Activated CD4-positive, alpha-beta memory T cell treated with anti-CD3 and anti-CD28 coated beads for 36 hours (primary cell): ENCODE measurements at places on chromosomes 1 and 21. TPM values are rescaled to one million over a fixed set of nuclear protein-coding genes. Genes with fewer than 3 reads are reported as not detected.

GRCh38 chr1:76833151-76833550 is 34.1 kb upstream of the ST6GALNAC5 start:
- peaks cover 3% of the 10 kb centered on the region for H3K27me3 ChIP-seq
- no peaks in the 10 kb centered on the region for H3K36me3 ChIP-seq
- no peak overlapping the region for H3K4me3 ChIP-seq

The DYNLT4 gene
- 0.40 TPM for total RNA-seq

- H3K36me3 ChIP-seq: no peaks in the 10 kb centered on the region
- no peak for DNase-seq
- no peak overlapping the region for H3K4me3 ChIP-seq
- H3K4me1 ChIP-seq: peaks cover 8% of the 10 kb centered on the region
- peaks cover 27% of the 10 kb centered on the region for H3K27me3 ChIP-seq
Observed at GRCh38 chr1:47179988-47180563, 9.8 kb downstream of the PDZK1IP1 start.

DNA sequence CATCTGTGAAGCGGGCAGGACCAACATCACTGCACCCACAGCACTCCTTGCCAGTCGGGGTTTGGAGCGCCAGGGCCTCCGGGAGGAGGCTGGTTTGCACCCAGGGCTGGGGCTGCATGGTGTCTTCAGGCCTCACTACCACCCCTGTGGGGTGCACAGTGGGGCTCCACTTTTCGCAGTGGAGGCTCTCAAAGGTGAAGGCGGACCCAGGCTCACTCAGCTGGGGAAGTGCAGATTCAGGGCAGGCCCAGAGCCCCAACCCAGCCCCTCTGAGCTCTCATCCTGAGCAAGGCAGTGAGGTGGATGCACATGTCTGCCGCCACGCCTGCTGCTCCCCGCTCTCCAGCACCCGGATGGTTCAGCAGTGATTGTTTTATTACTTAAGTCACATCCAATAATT is 125.8 kb downstream of the PTPRU start:
- H3K27ac ChIP-seq: no peak overlapping the region
- H3K4me1 ChIP-seq: no peaks in the 10 kb centered on the region
- no peaks in the 10 kb centered on the region for H3K36me3 ChIP-seq
- H3K27me3 ChIP-seq: peaks cover 27% of the 10 kb centered on the region

DNA sequence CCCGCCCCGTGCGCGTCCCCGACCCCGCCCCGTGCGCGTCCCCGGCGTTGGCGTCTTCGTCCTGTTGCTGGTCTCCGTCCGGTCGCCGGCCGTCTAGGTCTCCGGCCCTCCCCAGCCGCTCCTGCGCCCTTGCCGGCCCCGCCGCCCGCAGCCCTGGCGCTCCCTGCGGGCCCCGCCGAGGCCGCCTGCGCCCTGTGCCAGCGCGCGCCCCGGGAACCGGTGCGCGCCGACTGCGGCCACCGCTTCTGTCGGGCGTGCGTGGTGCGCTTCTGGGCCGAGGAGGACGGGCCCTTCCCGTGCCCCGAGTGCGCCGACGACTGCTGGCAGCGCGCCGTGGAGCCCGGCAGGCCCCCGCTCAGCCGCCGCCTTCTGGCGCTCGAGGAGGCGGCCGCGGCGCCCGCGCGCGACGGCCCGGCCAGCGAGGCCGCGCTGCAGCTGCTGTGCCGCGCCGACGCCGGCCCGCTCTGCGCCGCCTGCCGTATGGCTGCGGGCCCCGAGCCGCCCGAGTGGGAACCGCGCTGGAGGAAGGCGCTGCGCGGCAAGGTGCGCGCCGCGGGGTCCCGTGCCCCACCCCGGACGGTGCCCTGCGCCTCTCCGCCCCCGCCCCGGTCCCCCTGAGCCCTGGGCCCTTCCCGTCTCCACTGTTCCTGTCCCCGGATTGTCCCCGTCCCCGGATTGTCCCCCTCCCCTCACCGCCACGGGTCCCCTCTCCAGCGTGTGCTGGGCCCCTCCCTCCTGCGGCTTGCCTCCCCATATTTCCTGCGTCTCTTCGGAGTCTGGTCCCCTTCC is at the start of gene RNF187:
TSS of gene RNF187 (plus strand) at position 47 of the 789 bp plus-strand sequence.
- peak within 1 kb of the TSS; percentile 99 for H3K27ac ChIP-seq
- peak; percentile 47 for DNase-seq
- H3K36me3 ChIP-seq: peaks cover 28% of the 10 kb centered on the region
- peaks cover 40% of the 10 kb centered on the region for H3K4me1 ChIP-seq

The SPATA17 gene
- not detected for total RNA-seq

The KRTAP21-2 gene
- total RNA-seq: not detected
